Activated CD4-positive, alpha-beta memory T cell treated with anti-CD3 and anti-CD28 coated beads, Interleukin-2, amount 10 ng/mL, durations not matched to agents 7 days and 5 days (primary cell): ENCODE measurements at places on chromosomes 5 and 9.

DNA sequence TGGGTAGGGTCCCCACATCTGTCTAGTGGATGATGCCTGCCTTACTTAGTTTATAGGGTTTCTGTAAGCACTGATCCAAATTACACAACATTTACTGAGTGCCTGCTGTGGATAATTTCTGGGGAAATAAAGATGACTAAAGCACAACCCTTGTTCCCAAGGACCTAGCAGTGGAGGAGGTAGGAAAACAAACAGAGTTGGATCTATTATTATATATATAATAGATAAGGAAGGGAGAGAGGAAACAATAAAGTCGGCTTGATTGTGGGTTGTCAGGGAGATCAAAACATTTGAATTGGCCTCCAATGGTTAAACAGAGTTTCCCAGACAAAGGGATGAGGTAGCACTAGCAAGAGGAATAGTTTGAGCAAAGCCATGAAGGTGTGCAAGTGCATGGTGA lies 14.0 kb downstream of the IL33 start:
- no peak for DNase-seq

GRCh38 chr5:149117970-149118369 lies 23.3 kb upstream of the ABLIM3 start:
- no peak for DNase-seq

DNA sequence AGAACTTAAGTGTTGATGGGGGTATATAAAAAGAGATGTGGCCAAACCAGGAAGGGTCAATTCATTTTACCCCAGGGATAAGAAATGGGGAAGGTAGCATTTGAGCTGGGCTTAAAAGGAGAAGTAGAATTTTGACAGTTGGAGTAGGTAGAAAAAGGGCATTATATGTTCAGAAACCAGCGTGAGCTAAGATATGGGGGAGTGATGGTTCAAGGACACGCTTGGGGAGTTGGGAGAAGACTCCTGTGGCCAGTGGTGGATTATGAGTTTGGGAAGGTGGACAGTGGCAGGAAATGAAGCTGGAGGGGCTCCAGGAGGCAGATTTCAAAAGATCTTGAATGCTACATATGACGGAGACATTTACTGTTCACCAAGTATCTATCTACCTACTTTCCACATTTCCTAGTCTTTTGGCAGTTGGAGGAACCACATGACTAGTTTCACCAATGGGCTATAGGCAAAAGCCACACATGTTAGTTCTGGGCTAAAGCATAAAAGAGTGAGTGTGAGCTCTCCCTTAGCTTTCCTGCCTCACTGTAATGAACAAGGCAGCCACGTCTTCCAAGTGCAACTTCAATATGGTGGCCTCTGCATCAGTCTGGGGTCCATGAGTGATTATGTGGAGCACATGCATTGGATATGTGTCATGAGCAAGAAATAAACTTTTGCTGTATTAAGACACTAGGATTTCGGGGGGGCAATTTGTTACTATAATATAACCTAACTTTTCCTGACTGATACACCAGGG lies 15.7 kb upstream of the GSN start:
- no peak for DNase-seq

GRCh38 chr5:119393746-119394145 lies 37.9 kb downstream of the TNFAIP8 start:
- no peak for DNase-seq

GRCh38 chr9:123454361-123454760 lies 98.4 kb downstream of the CRB2 start:
- DNase-seq: no peak

DNA sequence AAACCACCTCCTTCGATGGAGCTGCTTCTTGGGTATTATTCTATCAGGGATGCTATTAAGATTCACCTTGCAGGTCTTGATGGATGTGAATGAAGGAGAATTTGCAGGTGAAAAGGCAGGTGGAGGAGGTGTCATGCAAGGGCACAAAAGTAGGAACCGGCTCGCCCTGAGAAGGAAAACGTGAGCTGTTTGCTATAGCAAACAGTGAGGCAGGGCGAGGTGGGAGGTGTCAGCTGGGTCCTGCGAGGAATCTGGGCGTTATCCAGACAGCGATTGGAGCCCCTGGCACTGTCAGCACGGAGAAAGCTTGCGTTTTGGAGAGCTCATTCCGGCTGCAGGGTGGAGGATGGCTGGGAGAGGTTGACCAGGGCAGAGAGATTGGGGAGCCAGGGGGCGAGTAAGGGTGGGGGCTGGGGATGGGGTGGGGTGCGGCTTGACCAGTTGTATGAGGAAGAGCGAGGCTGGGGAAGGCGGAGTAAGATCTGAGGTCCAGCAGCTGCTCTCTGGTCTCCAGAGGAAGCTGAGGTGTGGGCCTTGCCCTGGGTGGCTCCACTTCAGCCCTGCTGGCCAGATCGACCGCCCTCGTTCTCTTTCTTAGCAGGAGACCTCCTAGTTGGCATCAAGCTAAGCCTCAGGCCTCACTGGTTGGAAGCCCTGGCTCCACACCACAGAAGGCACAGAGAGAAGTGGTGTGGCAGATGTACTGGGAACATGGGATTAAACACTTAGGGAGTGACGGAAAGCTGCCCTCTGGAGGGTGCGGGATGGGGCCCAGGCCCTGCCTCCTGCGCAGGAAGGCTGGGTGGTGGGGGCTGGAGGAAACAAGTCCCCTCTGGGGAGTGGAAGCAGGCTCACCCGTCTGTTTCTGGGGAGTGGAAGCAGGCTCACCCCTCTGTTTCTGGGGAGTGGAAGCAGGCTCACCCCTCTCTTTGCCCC lies 54.7 kb upstream of the NEURL1B start:
- no peak for DNase-seq

- DNase-seq: no peak
These were observed 178.5 kb downstream of the GDNF start for GRCh38 chr5:37661227-37661920.

DNA sequence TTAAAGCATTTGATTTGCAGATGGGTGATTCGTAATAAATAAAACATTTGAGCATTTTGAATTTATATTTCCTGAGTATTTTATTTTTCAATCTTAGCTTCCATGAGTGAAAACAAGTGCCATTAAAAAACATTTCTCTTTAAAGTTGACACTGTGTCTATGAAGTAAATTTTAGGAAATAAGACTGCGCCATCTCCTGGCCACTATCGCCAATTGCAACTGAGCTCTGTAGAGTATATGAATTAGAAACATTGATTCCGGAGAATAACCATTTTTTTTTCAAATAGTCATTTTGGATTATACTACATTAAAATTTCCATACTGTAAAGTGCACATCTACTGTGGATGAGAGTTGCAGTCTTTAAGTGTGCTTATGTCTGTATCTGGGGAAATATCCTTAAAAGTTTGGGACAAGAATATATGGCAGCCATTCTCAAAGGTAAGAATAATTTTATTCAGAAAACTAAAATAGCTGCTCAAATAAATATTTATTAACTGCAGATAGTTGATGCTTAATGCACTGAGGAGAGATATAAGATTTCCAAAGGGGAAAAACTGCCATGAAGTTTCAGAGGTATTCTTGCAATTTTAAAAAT lies 5.9 kb downstream of the DMRTA1 start:
- peak; percentile 47 for DNase-seq

GRCh38 chr5:10745133-10745532 lies 15.9 kb downstream of the DAP start:
- DNase-seq: no peak

DNA sequence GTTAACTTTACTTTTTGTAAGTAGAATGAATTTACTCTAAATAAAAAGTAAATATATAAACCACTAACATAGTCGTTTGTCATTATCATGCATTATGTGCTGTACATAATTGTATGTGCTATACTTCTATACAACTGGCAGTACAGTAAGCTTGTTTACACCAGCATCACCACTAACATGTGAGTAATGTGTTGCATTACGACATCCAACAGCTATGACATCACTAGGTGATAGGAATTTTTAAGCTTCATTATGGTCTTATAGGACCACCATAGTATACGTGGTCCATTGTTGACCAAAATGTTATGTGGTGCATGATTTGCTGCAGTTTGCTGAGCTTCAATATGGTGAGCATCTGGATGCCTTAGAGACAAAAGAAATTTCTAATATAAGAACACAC lies 819.1 kb upstream of the GRAMD2B start:
- no peak for DNase-seq

DNA sequence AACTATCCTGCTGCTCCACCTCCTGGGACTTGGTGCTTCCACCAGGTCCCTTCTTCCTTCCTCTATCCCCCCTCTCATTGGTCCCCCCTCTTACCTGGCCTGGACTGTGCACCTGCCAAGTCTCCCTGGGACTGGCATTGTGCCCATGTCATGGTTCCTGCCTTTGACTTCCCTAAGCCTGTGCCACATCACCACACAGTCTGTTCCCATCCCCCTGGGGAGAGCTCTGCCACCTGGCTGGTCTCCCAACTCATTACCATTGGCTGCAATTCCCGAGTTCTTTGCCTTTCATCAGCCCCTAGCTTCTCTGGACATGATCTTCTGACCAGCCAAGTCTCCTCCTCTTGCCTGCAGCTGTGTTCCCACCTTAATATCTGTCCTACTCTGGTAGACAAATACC lies 180.3 kb downstream of the SREK1 start:
- no peak for DNase-seq

GRCh38 chr5:72908664-72909063 lies 47.2 kb upstream of the FCHO2 start:
- no peak for DNase-seq

- DNase-seq: peak; percentile 51
These were observed 2.6 kb upstream of the GCNT1 start for GRCh38 chr9:76456202-76456926.

DNA sequence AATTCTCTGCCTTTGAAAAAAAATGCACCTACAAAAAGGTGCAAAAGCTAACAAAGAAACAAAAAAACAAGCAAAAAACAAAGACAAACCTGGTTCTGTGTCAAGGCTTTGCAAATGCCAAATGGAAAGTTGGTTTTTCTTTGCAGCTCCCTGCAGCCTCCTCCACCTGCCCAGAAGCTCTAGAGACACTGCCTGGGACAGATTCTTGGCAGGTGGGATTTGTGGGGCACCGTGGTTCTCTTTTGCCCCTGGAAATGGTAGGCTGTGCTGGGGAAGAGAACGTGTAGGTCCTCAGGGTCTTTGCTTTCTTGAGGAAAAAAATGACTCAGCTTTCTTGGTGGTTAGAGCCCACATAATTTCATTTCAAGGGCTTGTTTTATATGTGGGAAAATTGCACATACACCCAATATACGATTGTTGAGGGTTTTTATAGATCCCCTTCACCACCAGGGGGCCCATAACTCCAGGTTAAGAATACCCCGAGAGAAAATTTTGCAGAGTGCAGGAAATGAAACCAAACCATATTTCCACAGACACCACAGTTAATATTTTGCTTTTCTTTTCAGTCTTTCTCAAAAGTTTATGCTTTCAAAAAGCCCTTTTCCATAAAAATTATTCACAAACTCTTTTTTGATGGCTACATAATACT lies 58.7 kb downstream of the NXNL2 start:
- peak; percentile 54 for DNase-seq

- DNase-seq: no peak
These were observed 20.4 kb downstream of the NR5A1 start for GRCh38 chr9:124486778-124487259.

DNA sequence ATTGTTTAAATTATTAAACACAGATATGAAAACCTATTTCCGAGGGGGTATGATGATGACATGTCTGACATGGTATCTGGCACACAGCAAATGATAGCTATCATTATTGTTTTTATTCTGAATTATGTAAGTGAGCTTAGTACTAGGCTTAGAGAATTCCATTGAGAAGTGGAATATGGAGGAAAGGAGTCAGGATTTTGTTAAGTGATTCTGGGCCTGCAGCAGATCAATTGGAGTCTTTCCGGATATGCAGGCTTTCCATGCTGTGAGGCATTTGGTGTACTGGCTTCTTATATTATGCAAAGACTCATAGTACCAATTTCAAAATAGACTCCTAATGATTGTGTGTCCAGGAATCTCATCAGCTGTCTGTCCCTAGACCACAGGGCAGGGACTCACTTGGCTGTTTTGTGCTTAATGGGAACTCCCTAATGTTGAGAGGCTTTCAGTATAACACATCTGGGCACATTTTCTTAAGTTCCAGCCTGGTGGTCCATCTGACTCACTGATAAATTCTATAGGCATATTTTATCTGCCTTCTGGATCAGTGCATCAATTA lies 180.0 kb upstream of the KLF9 start:
- no peak for DNase-seq

GRCh38 chr9:96020792-96021550 lies 145.5 kb downstream of the ERCC6L2 start:
- peak; percentile 69 for DNase-seq

GRCh38 chr5:73435759-73436534 lies 12.6 kb downstream of the FOXD1 start:
- no peak for DNase-seq

GRCh38 chr5:138439477-138440158 lies 761 bp downstream of the REEP2 start:
- DNase-seq: no peak

- no peak for DNase-seq
These were observed 90.8 kb downstream of the COL23A1 start for GRCh38 chr5:178499352-178499751.

GRCh38 chr9:109307380-109308240 lies 13.2 kb downstream of the EPB41L4B start:
- DNase-seq: no peak

DNA sequence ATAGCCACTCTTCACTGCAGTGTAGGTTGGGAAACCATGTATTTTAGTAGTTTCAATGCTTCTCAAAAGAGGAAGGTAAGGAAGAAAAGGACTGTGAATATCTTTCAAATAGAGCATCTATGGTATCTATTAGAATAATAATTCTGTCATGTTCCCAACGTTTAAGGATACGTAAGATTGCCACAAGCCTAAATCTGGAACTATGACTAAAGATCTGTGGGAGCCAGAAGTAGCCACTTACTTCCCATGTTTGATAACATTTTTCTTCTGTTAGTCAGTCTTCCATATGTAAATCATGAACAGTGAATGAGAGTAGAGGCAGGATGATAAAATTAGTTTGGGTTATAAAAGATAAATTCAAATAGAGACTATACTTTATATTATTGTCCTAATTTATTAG lies 16.3 kb upstream of the MROH2B start:
- DNase-seq: no peak

GRCh38 chr5:39570403-39571027 lies 145.7 kb upstream of the DAB2 start:
- no peak for DNase-seq

GRCh38 chr5:151903243-151903653 lies 21.4 kb downstream of the GLRA1 start:
- DNase-seq: no peak
